ENCODE measurements at places on chromosomes 5 and 9. TPM values are rescaled to one million over a fixed set of nuclear protein-coding genes. Genes with fewer than 3 reads are reported as not detected.

Gene ARHGEF37
- total RNA-seq = 17.7 TPM

Gene ANGPTL2
- total RNA-seq = 65.8 TPM

Gene BASP1
- total RNA-seq = 46.4 TPM

Gene TICAM2
- total RNA-seq = 0.98 TPM

Gene ASPN
- total RNA-seq = 2.9 TPM

Gene TGFBI
- total RNA-seq = 43.2 TPM

Gene SPINK13
- not detected for total RNA-seq

Gene ETF1
- total RNA-seq = 60.6 TPM

Gene PHYHD1
- 23.6 TPM for total RNA-seq

Gene PLPPR1
- total RNA-seq = not detected

Gene SLC27A6
- total RNA-seq = 2.9 TPM

Gene NELFB
- total RNA-seq = 44.0 TPM

Gene GFI1B
- total RNA-seq = not detected

Gene FRMD3
- total RNA-seq = 13.8 TPM

Gene LRRC26
- not detected for total RNA-seq

Gene ZNF883
- 0.98 TPM for total RNA-seq

Gene CHSY3
- 3.9 TPM for total RNA-seq

Gene ANKRD33B
- total RNA-seq = 14.2 TPM

Gene BAAT
- not detected for total RNA-seq

Gene DOCK8
- total RNA-seq = 18.4 TPM

Gene LCN2
- 136 TPM for total RNA-seq

All from vagina (tissue), 2 donors.